ENCODE measurements at places on chromosomes 4 and X.

DNA sequence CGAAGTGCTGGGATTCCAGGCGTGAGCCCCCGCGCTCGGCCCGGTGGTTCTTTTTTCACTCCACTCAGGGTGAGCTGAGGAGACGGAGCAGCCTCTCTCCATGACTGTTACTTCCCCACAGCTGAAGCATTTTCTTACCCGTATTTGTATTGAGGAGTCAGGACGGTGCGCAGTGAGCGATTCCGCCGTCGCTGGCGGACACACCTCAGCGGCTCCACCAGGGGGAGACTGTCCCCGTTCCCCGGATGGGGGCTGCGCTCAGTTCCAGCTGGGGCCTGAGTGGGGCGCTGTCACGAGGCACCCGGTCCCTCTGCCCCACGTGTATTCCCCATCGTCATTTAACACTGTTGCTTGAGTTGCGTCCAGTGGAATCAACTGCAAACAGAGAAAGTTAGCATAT is 844.0 kb upstream of the FRG1 start:
- DNase-seq, result no peak

GRCh38 chr4:10656988-10657387 is 27.6 kb downstream of the CLNK start:
- no peak for DNase-seq

DNA sequence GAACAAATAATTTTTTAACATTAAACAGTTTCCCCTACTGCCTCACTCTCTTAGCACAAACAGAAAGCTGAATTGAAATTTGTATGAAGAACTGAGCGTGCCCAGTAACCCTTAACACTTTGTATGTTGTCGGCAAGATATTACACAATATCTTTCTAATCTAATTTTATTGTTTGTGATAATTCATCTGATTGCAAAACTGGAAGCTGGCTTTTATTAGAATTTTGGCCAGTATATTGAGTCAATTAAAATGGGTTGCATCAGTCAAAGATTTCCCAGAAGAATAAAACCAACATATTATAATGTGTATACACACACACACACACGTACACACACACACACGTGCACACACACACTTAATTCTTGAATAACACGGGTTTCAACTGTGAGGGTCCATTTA is 2332.1 kb downstream of the PCDH7 start:
- DNase-seq, result peak; percentile 49

- DNase-seq, result no peak
These were observed 428.9 kb downstream of the EPHA5 start for GRCh38 chr4:65241257-65241997.

DNA sequence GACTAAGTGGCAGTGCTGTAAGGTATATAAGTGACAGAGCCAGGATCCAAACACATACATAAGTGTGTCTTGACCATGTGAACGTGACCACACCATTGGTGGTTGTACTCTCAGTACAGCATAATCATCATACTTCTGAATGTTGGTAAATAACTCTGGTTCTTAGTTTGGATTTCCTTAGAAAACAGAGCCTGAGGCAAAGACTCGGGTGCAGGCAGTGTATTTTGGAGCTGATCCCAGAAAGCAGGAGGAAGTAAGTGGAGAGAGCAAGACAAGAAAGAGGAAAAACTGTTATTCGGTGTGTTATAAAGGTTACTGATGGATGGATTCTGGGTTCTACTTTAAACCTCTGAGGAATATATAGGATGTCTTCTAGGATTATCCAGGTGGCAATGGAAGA is 127.9 kb downstream of the SLC39A8 start:
- DNase-seq, result no peak

DNA sequence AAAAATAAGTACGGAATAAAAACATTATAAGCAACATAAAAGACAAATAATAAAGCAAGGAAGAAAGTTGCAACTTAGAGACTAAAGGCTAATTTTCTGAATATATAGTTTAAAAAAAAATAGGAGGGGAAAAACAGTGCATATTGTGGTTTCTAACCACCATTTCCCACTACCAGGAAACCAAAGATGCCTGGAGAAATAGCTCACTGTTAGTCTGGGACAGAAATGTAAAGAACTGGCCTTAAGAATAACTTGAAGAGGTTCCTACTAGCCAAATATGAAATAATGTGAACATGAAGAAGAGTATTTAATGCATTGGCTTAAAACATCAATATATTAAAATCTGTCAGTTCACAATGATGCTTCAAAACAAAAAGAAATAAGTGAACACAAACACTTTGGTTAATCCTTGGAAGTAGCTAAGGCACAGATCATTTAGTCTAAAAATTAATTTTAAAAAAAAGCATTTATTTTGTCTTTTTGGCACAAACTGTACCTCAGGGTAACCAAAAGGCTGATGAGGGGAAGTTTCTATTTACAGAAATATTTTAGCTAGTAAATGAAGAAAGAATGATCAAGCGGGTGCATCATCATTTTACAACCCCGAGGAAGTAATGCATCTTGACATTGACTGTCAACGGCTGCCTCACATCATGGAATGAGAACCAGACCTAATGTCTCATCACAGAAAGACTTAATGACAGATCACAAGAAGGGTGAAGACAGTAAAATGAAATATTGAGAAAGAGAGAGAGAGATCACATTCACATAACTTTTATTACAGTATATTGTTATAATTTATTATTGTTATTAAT is 297.2 kb upstream of the LDB2 start:
- no peak for DNase-seq

DNA sequence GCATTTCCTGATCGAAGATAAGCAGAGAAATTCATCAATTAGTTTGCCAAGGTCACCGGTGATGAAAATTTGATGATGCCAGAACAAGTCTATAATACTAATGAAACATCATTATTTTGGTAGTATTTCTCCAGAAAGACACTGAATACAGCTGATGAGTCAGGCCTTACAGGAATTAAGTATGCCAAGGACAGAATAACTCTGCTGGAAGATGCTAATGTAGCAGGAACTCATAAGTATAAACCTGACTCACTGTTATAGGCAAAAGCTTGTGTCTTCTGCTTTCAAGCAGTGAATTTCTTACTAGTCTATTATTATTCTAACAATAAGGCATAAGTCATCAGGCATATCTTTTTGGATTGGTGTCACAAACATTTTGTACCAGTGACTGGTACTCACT is 1825.1 kb upstream of the IGFBP7 start:
- DNase-seq, result no peak

DNA sequence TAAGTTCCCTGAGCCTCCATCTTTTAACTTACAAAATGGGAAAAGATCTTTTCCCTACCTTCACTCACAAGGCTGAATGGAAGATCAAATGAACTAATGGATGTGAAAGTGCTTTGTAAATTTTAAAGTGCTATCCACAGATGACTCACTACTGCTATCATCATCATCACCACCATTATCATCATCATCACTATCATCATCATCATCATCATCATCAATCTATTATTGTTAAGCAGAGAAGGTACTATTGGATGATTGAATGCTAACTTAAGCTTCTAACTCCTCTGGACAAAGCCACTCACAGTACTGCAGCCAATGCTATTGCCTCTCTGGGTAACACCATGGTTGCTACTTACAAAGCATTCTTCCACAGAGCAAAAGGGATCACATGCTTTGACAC is 1.9 kb downstream of the FRMD7 start:
- no peak for DNase-seq

- no peak for DNase-seq
These were observed 4.7 kb downstream of the MTM1 start for GRCh38 chrX:150573106-150573505.

DNA sequence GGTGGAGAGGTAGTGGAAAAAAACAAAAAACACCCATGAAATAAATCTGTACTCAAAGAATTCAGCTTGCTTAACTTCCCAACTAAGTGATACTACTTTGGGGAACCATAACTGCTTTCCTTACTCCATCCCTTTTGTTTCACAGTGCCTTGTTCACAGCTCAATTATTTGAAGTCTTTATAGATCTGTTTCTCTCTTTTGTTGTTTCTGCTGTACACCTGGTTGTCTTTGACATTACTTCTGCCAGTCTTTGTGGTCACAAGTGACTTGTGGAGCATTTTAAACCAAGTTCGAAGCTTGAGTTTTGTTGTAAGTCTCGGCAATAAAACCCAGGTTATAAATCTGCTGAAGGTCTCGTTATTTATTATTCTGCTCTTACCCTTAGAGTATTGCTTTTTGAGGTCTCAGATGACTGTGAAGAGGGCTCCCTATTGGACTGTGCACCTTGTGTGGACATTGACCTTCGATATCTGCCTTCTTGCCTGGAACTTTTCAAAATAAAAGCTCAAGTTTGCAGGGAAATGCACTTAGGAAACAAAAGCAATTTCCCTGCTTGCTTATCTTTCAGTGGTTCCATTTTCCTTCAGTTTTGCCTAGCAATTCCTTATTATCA is 59.8 kb downstream of the ANK2 start:
- DNase-seq, result no peak

DNA sequence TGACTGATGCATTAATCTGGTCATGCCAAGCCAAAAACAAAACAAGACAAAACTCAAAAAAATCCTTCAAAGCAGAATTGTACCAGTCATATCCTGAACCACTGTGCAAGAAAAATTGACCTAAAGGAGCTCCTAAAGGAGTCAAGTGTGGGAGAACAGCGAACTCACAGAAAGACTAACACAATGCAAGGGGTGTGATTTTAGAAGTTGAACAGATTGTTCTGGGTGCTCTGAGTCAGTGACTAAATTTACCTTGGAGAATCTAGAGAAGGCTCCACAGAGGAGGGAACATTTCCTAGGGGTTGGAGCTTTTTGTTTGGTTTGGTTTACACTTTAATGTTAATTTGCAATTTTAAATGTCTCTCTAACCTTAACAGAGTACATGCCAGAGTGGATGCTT is 48.9 kb upstream of the PHF8 start:
- DNase-seq, result no peak

DNA sequence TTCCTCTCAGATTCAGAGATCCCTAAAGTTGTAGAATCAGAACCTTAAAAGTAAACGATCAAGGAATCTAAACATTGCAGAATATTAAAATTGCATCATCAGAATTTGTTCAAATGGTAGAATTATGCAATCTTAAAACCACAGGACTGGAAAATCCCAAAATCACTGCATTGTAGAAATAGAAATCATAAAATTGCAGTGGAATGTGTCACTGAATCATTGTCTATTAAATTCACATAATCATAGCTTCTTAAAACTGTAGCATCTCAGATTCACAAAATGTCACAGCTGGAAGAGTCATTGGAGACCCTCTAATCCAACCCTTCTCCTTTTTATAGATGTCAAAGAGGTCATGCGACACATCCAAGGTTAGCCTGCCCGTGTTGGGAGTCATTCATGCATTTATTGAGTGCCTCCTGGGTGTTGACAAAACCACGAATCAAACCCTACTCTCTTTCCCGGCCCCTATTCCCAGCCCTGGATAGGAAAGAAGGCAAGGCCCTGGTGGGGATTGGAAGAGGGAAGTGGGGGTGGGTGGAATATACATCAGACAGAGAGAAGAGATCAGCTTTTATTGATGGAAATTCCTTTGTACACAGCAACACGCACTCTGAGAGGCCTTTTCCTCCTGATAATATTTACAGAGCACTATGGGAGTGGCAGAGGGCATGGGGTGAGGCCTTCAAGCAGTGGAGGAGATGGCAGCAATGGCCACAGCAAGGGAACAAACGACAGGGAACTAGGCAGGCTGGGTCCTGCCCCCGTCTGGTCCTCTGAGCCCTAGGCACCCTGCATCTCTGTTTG is 15.4 kb downstream of the IQSEC2 start:
- peak; percentile 58 for DNase-seq

DNA sequence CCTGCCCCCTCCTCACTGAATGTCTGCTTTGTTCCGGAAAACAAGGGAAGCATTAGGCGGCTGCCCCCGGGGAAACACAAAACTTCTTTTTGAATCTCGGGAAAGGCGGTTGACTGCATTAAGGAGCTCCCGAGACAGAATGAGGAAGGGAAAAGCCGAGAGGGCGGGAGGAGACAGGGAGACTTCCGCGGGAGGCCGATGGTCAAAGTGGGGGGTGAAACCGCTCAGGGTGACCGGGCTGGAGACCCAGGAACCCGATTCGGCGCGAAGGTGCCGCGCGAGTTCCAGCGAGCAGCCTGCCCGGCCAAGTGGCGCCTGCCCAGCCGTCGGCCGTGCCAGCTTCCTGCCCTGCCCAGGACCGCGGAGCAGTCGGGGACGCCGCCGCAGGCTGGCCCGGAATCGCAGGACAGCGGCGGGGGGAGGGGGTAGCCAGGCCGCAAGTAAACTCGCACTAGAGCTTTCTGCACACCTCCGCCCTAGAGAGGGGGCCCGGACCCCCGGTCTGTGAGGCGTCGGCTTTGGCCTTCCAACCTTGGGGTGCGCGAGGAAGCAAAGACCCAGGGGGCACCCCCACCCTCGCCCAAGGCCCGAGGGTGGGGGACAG is 55.1 kb upstream of the BCOR start:
- no peak for DNase-seq

DNA sequence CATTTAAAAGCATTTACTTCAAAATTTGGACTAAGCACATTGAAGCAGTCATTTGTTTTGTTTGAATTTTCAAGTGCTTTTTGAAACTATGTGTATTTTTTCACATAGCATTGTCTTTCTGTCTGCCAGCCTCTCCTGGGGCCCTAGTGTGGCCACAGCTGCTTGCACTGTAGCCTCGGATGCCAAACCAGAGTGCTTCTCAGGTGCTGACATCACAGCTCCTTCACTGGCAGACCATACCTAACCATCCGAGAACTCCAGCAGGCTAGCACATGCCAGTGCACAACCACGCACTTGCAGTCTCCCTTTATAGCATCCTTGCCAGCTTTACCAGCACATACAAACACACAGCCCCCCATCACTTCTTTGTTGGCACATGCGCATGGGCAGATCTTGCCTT is 1019.7 kb downstream of the STPG2 start:
- DNase-seq, result no peak

GRCh38 chrX:69307756-69308155 is 142.5 kb upstream of the PJA1 start:
- no peak for DNase-seq

- DNase-seq, result no peak
These were observed 59.2 kb upstream of the NKX1-1 start for GRCh38 chr4:1465173-1466033.

DNA sequence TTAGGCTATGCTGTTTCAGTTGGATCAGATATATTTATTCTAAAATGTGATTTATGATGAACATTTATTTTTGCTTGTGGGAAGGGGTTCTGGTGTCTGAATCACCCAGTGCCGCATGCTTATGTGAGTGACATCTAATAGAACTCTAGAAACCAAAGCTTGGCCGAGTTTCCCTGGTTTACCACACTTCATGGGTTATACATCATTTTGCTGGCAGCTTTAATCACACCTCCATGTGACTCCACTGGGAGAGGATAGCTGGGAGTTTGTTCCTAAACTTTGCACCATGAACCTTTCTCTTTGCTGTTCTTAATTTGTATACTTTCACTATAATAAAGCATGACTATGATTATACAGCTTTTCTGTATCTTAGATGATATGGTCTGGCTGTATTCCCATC is 382.9 kb downstream of the INPP4B start:
- peak; percentile 44 for DNase-seq

DNA sequence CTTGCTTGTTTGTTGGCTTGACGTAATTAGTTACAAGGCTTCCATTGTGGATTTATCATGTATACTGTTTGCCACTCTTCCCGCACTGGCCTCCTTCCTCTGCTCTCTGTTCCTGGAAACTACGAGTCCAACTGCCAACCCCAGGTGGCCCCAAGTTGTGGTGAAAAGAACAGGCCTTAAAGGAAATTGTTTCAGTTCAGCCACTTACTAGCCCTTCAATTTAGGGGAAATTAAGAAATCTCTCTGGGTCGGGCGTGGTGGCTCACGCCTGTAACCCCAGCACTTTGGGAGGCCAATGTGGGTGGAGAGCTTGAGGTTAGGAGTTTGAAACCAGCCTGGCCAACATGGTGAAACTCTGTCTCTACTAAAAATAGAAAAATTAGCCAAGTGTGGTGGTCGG is 28.0 kb downstream of the RBM47 start:
- no peak for DNase-seq

GRCh38 chrX:150038315-150038714 is 100.0 kb upstream of the EOLA2 start:
- DNase-seq, result no peak

Data from fibroblast of skin of left quadriceps (primary cell).